ENCODE measurements at places on chromosomes 7 and 10. TPM values are rescaled to one million over a fixed set of nuclear protein-coding genes. Genes with fewer than 3 reads are reported as not detected.

CRPPA gene
- 0.75 TPM for total RNA-seq

RARRES2 gene
- total RNA-seq: not detected

SLC13A4 gene
- total RNA-seq: not detected

H2BK1 gene
- not detected for total RNA-seq

NSUN5 gene
- 60.0 TPM for total RNA-seq

TSC22D4 gene
- total RNA-seq: 57.8 TPM

TMEM196 gene
- not detected for total RNA-seq

TMEM176B gene
- 0.17 TPM for total RNA-seq

STEAP1 gene
- total RNA-seq: 16.1 TPM

TLX1 gene
- not detected for total RNA-seq

DNA2 gene
- total RNA-seq: 12.0 TPM

ITGA8 gene
- not detected for total RNA-seq

KIAA1217 gene
- total RNA-seq: 1.5 TPM

GPR26 gene
- not detected for total RNA-seq

SUN3 gene
- total RNA-seq: 0.09 TPM

ZPBP gene
- total RNA-seq: not detected

PURB gene
- 13.1 TPM for total RNA-seq

Measured in A549 treated with Hydrocortisone at 1 μM for 4 hours (cell line).